ENCODE measurements at places on chromosomes 4 and X. TPM values are rescaled to one million over a fixed set of nuclear protein-coding genes. Genes with fewer than 3 reads are reported as not detected.

DNA sequence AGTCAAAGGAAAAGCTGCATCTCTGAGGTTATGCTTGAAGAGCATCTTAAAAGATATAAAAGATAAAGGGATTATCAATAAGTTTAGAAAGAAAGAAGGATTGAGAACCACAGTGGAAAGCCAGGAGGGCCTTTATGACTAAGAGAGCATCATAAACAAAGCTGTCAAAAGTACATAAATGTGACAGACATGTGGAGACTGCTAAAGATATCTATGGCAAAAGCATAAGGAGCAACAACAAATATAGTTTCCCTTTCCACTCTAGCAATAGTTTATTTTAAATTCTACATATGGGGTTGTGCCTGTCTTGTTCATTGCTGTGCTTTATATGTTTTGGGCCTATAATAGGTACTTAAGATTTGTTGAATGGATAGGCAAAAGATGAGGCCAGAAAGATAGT is 97.3 kb downstream of the RNF150 start:
- DNase-seq = no peak

The PITX2 gene
- polyA plus RNA-seq = not detected

The MTNR1A gene
- not detected for polyA plus RNA-seq

DNA sequence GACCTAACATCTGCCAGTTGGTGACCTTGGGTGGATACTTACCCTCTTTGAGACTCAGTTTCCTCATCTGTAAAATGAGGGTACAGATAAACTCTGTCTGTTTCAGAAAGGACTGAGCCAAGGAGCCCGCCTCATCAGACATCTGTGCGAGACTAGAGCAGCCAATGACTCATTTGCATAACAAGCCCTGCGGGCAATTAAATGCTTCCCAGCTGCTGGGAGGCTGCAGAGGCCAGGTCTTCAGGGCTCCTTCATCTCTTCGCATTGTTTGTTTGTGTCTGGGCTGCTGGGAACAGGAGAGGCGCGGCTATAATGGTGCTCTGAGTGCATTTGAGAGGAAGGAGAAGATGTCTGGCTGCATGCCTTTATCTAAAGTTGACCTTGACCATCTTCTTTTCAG is 85.0 kb downstream of the ADRA2C start:
- DNase-seq = no peak

DNA sequence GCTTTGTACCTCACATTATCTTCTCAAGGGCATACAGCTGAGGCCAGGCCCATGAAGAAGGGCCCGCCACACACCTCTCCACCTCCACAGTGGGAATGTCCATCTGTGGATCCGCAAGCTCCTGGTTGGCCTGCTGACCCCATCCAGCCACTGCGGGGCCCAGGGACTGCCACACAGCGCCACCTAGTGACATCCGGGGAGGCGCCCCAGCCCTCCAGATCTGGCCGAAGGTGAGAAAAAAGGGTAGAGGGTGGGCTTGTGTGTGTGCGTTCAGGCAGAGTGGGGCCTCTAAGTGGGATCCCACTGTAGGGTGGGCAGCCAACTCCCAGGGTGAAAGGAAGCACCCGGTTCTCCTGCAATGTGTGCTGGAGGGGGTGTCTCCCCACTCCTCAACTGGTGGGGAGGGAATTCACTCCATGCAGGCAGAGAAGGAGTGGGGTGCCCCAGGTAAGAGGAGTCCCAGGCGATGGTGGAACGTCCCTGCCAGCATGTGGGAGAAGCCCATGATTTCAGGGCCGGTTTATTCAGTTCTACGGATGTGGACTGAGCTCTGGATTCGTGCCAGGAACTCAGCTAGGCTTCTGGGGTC is 117.3 kb downstream of the ENPP6 start:
- no peak for DNase-seq

DNA sequence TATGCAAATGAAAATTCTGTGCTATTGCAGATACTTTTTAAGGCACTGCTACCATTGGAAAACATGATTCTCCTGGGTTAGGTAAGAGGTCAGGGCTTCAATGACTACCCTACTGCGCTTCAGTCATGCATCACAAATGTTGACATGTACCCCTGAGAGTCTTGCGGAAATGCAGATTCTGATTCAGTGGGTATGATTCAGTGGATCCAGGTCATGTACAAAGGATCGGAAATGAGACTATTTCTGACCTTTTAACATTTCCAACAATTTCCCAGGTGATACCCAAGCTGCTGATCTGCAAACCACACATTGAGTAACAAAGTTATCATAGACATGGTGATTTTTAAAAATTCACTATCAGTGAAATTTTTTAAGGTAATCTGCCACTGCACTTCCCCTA is 62.6 kb downstream of the DDX53 start:
- no peak for DNase-seq

The PABPC5 gene
- polyA plus RNA-seq = not detected

The ZDHHC15 gene
- 0.79 TPM for polyA plus RNA-seq

- DNase-seq = no peak
These were observed 46.2 kb downstream of the SEPTIN11 start for GRCh38 chr4:76995776-76996175.

DNA sequence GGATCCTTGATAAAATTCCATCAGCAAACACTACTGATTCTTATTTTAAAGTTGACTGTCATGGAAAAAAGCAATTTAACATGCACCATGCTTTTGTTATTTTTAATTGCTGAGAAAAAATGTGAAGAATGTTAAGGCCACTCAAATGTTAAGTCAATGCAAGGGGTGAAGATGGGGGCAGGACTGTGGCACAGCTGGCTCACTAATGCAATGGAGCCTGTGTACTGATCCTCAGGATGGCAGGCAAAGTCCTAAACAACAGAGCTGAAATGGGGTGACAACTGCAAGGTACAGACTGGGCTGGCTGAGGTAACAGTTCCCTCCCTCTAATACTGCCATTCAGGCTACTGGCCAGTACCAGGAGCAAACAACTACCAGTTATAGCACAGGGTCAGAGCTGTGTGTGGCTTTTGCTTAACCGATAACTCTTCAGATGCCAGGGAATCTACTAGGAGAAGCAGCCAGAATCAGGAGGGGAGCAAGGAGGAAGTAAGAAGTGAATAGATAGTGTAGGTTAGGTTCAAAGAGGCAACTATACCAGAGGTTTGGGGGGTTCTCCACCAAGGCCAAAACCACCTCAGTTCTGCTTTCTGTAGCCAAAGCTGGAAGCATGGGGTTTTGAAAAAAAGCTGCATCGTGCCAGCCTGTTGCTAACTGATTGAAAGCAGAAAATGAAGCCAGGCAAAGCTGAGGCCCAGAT is 372.6 kb downstream of the OPHN1 start:
- no peak for DNase-seq

The SYTL4 gene
- not detected for polyA plus RNA-seq

The DMRTC1 gene
- 0.21 TPM for polyA plus RNA-seq

DNA sequence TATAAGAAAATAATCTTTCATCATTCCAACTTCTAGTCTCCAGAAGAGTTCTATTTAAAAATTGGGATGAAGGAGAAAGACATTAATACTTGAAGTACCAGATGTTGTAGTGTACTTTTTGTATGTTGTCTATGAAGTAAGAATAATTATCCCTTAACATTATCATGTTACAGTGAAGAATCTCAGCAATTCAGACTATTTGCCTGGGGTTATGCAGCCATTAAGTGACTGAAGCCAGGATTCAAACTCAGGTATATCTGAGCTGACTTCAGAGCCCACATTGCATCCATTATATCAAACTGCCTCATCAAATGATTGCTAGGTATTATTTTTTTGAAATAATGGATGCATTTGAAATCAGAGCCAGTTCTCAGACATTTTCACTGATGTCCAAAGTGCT is 76.1 kb upstream of the FHDC1 start:
- no peak for DNase-seq

Measured in CD4-positive, CD25-positive, alpha-beta regulatory T cell (primary cell).